ENCODE measurements at places on chromosomes 16 and 17. TPM values are rescaled to one million over a fixed set of nuclear protein-coding genes. Genes with fewer than 3 reads are reported as not detected.

SHCBP1 gene
- total RNA-seq = 8.3 TPM

RCVRN gene
- not detected for total RNA-seq

CTNS gene
- total RNA-seq = 18.4 TPM

CHD9NB gene
- 3.5 TPM for total RNA-seq

MT1F gene
- total RNA-seq = 1.2 TPM
